Spleen (tissue), 13 donors: ENCODE measurements at places on chromosomes 11 and 22. TPM values are rescaled to one million over a fixed set of nuclear protein-coding genes. Genes with fewer than 3 reads are reported as not detected.

Gene PPP2R5B
- 32.6 TPM for total RNA-seq

- no peak for DNase-seq
Measured at GRCh38 chr11:36389811-36390210, 93.7 kb downstream of the PRR5L start.

Gene NUP98
- total RNA-seq = 147 TPM

DNA sequence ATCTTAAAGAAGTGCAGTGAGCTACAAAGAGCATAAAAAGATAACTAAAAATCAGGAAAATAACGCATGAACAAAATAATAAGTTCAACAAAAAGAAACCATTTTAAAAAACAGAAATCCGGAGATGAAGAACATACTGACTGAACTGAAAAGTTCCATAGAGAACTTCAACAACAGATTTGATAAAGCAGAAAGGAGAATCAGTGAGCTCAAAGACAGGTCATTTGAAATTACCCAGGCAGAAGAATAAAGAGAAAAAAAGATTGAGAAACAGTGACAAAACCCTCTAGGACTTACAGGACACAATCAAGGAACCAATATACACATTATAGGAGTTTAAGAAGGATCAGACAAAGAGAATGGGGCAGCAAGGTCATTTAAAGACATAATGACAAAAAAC is 334.3 kb downstream of the NTM start:
- no peak for DNase-seq

Gene RBMXL2
- 0.20 TPM for total RNA-seq

DNA sequence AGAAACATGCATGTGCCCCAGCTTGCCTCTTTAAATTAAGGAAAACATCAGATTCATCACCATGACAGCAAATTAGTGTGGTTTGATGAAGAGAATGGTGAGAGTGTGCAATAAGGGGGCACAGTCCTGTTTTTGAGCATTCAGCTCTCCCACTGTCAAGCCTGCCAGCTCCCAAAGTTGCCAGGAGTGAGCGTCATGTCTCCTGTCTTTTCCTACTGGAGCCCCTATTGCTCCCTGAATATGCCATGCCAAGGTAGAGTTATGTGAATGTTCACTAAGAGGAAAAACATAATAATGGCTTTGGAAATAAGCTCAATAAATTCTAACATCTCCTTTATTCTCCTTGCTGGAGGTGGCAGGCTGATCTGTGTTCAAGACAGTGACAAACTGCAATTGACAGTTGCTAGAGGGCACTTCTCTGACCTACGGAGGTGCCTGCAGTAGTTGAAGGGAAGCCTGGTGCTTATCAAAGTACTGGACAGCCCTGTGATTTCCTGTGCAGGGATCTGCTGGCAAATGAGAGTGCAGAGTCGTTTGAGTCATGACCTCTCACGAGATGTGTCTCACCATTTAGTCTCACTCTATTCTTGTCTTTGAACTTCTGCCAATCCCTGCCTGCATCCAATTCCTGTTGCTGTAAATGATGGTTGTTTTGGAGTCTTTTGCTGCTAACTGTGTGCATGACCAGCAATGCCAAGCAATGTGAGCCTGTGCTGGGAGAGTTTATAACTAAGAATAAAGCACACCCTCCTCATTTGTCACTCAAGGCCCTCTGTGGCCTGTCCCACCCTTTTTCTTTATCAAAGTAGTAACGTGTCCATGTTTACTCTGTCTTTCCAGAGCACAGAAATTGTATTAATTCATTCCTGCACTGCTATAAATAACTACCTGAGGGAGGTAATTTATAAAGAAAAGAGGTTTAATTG is 34.8 kb downstream of the MRGPRX2 start:
- DNase-seq = no peak
